Endothelial cell (in vitro differentiated cells): ENCODE measurements at places on chromosomes 4 and X. TPM values are rescaled to one million over a fixed set of nuclear protein-coding genes. Genes with fewer than 3 reads are reported as not detected.

- DNase-seq, result no peak
Measured at GRCh38 chr4:158801066-158801465, 32.2 kb downstream of the FNIP2 start.

Gene SPACA5
- total RNA-seq, result not detected

DNA sequence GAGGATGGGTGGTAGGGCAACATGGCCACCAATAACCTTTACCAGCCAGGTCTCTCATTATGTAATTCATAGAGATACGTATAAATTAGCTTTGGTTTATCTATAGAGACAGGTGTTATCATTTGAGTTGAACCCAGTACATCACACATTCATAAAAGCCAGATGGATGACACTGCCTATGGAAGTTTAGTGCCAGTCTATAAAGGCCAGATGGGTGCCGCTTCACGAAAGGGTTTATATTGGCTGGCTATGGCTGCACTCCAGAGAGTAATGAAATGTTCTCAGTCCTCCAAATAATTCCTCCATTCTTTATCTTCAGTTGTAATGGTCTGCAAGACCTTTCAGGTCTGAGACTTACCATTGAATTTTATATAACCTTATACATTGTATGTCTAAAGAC is 331.9 kb upstream of the NR3C2 start:
- no peak for DNase-seq

- peak; percentile 11 for DNase-seq
Measured at GRCh38 chr4:242121-242848, 63.0 kb downstream of the ZNF732 start.

GRCh38 chr4:185016101-185016940 is 2.0 kb upstream of the HELT start:
- no peak for DNase-seq
